Colonic mucosa (tissue), 4 donors: ENCODE measurements at places on chromosomes 12 and 14.

DNA sequence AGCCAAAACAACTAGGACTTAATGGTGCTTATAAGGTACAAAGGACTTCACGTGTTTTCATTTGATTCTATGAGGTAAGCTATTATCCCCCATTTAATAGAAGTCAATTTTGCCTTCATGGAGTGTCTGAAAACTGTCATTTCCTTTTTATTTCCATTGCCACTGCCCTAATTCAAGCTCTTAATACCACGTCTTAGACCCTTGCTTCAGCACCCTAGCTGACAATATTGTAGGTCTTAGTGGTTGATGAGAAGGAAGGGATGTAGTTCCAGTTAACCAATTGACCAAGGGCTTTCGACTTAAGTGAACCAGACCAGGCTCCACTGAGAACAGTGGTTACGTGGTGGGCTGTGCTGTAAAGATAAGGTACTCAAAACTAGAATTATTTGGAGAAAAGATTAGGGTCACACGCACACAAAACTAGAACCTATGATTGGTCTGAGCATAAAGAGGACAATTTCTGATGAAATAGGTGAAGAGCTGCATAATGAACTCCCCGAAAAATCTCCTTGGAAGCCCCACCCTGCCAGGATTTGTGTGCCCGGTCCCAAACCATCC lies 9.6 kb upstream of the ASIC1 start:
- DNase-seq = no peak

GRCh38 chr14:69483765-69484443 lies 624 bp upstream of the PLEKHD1 start:
- DNase-seq = no peak

GRCh38 chr12:66341126-66341525 lies 38.8 kb downstream of the HELB start:
- no peak for DNase-seq

- DNase-seq = no peak
Observed at GRCh38 chr14:88048351-88048750, 43.4 kb downstream of the GPR65 start.

- peak; percentile 57 for DNase-seq
Observed at GRCh38 chr14:101705733-101706508, 55.6 kb upstream of the PPP2R5C start.

GRCh38 chr14:84874436-84874835 lies 655.5 kb upstream of the FLRT2 start:
- DNase-seq = no peak

- DNase-seq = no peak
Observed at GRCh38 chr12:115979351-115979750, 298.1 kb downstream of the MED13L start.

DNA sequence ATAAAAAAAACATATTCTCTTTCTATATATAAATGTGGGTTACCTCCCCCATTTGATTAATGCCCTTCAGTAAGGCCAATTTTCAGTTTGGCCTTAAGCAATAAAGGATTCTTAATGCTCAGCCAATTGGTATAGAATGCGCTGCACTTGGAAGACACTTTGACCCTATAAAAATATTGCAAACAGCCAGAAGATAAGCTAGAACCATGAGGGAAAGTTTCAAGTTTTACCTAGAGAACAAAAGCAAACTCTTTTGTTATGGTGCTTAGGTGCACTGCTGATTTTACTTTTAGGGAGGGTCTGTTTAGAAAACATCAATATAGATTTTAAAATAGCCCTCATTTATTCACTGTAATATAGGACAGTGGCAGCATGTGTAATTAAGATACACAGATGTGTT lies 251.6 kb upstream of the SLC16A7 start:
- no peak for DNase-seq

GRCh38 chr12:75361408-75361807 lies 26.9 kb downstream of the GLIPR1L1 start:
- DNase-seq = no peak

DNA sequence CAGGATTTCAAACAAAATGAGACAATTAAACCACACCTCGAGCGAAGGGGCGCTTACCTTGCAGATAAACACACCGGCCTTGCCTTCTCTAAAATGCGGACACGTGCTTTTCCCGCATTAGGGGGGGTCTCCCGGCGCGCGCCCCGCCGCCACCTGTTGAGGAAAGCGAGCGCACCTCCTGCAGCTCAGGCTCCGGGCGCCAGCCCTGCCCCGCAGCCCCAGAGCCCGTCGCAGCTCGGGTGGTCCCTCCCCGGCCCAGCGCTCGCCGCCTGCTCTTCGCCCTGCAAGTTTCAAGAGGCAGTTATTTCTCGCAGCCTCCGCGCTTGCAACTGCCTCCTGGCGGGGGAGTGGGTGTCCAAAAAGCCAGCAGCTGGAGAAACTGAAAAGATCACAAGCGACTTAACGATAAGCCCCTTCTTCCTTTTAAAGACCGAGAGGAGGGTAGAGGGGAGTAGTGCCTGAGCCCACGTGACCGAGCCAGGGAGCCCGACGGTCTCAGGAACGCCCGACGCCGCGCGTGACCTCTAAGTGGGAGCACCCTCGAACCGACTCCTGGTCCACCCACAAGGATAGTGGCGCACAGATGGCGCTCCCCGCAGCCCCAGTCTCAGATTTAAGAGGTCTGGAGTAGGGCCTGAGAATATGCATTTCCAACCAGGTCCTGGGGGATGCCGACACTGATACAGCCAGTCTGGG lies at the start of gene ESR2:
Gene ESR2 (minus strand): TSS at position 396 of the 696 bp plus-strand sequence. CDS start 11,386 bp downstream, outside the sequence.
- peak; percentile 35 for DNase-seq

GRCh38 chr14:56390859-56391258 lies 188.7 kb upstream of the TMEM260 start:
- no peak for DNase-seq

DNA sequence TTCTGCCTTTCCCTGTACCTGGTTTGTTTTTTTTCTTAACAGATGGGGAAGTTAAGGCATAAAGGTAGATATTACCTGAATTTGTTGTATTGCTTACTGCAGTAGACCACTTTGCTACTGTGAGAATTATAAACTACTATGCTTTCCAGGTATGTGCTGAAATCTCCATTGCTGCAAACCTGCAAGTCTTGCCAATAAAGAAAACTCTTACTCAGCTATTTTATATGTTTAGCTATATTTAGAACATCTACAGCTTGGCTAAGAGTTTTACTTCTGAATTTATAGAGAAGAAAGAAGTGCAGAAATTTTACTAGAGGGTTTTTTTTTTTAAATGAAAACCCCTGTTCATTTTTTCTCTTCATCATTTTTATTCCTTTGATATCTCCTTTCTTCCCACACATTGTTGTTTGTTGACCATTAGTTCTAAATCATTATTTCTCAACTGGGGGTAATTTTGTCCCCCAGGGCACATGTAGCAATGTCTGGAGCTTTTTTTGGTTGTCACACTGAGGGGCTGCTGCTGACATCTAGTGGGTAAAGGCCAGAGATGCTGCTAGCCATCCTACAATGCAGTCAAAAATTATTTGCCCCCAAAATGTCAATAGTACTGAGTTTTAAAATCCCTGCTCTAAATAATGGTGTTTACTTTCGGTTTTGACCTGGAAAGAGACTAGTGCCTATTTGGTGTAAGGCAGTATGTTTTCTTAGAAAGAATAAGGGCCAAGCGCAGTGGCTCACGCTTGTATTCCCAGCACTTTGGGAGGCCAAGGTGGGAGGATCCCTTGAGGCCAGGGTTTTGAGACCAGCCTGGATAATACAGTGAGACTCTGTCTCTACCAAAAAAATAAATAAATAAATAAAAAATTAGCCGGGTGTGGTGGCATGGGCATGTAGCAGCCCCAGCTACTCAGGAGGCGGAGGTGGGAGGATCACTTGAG lies 48.6 kb downstream of the PCNX1 start:
- no peak for DNase-seq

- no peak for DNase-seq
Observed at GRCh38 chr14:24277071-24277470, 5.7 kb upstream of the RABGGTA start.

DNA sequence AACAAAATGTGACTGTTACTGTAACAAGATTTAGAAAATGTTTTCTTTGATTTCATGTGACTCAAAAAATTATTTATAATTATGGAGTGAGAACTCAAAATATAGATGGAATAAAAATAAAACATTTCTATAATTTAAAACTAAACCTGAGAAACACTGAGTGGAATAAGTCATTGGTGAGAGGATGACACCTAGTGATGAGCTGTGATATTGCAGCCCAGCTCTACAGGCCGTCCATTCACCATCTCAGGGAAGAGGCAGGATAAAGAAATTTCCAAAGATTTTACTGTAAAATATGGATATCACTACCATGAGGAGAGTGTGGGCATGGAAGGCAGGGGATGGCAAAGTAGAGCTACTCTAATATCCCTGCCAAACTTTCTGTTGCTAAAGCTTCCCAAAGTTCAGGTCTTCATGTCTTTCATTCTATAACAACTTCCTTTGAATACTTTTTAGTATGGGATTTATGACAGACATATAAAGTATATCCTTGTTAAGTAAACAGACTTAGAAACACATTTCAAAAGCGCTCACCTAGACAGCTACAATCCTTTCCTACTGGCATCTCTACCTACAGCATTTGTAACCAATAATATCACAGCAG lies 308.0 kb downstream of the ITPR2 start:
- DNase-seq = peak; percentile 43

DNA sequence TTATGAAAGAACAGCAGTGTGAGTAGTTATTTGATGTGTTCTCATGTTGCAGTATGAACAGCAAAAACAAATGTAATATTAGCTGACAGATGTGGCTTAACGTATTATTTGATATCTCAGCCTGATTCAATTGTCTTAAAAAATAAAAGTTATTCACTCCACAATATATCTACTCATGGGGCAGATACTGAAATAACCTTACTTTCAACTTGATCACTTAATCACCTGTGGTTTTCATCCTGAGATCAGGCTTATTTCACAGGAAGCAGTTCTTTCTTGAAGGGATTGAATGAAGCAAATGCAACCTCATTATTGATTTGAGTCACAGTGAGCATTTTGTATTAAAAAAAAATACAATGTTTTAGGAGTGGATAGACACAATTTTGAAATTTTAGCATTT lies 90.3 kb downstream of the AKAP6 start:
- DNase-seq = no peak

DNA sequence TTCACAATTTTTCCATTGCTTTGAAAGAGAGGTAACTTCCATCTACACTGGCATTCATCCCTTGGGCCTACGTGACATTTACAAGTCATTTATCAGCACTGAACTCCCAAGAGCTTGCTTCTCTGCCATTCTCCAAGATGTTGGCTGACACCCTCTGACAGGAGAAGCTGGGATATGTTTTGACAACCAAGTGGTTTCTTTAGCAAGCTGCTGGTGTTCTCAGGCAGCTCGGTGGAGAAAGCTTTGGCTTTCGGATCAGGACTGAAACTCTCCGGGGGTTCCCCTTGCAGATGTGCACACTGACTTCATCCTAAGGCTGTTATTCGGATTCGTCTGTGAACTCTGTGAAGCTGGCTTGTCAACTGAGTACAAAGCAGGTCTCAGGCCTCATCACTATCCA lies 15.7 kb downstream of the KCNA5 start:
- DNase-seq = no peak

- no peak for DNase-seq
Observed at GRCh38 chr12:107530701-107531100, 154.9 kb upstream of the PWP1 start.

DNA sequence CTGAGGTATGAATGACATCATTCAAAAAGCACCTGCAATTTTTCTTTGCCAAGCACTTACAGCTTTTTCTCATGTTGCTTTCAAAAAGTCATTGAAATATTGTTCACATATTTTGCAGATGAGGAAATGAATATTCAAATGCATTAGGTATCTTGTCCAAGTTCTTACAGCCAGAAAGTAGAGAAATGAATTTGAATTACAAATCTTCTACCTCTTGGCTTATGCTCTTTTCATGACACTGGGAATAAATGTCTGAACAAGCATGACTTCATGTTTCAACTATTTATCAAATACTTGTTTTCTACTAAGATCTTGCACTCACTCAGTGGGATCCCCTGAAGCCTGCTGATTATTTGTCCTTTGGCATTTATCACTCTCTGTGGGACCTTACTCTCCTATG lies 267.2 kb upstream of the BTG1 start:
- DNase-seq = no peak

DNA sequence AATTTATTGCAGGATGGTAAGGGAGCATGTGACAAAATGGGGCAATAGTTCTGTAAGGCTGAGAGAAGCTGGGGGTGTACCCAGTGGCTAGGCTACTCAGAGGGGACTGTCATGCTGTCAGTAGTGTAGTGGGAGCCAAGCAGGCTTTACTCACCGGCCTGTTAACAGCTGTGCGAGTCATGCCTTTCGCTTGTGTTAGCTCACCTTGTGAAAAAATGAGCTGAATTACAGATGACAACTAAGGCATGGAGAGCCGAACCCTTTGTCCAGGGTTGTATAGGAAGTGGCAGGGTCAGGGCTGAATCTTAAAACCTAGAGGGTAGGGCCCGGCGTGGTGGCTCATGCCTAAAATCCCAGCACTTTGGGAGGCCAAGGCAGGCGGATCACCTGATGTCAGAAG lies 37.9 kb downstream of the SH2B3 start:
- no peak for DNase-seq

GRCh38 chr14:54440873-54441868 lies at the start of gene CNIH1:
TSS of gene CNIH1 (minus strand) at chr14:54441374. CDS start at chr14:54441327, 47 bp downstream.
- peak; percentile 93 for DNase-seq

DNA sequence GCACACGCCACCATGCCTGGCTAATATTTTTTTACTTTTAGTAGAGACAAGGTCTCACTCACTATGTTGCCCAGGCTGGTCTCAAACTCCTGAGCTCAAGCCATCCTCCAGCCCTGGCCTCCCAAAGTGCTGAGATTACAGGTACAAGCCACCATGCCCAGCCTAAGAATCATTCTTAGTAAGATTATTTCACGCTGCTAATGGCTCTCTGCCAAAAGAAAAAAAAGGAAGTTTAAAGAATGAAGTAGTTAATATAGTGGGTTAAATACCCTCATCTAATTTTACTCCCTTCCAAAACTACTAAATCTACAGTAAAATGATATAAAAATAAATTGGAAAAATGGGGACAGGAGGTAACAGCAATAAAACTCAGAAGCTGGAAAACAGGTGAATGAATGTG lies 2.6 kb downstream of the ETFRF1 start:
- DNase-seq = no peak

GRCh38 chr14:88621100-88621499 lies 58.3 kb downstream of the ZC3H14 start:
- DNase-seq = no peak

- no peak for DNase-seq
Observed at GRCh38 chr14:61997161-61997560, 234.9 kb downstream of the SNAPC1 start.

DNA sequence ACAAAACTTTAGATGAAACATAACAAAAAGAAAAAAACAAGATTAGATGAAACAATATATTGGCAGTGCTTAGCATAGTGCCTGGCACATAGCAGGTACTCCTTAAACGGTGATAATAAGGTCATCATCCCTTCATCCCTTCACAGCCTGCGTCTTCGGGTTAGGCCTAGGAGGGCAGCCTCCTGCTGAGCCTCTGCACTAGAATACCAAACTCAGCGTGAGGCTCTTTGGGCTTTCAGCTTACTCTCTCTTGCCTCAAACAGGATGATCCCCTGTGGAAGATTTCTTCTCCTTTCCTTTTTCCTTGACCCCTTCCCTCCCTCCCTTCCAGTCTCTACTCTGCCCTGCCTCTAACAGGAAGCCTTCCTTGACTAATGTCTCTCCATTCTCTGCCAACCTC lies 14.4 kb upstream of the FIGNL2 start:
- no peak for DNase-seq
